Central memory CD8-positive, alpha-beta T cell (primary cell): ENCODE measurements at places on chromosomes 11 and 22.
A peak's percentile ranks its signal among the peaks of the same experiment; 100 is the strongest.

DNA sequence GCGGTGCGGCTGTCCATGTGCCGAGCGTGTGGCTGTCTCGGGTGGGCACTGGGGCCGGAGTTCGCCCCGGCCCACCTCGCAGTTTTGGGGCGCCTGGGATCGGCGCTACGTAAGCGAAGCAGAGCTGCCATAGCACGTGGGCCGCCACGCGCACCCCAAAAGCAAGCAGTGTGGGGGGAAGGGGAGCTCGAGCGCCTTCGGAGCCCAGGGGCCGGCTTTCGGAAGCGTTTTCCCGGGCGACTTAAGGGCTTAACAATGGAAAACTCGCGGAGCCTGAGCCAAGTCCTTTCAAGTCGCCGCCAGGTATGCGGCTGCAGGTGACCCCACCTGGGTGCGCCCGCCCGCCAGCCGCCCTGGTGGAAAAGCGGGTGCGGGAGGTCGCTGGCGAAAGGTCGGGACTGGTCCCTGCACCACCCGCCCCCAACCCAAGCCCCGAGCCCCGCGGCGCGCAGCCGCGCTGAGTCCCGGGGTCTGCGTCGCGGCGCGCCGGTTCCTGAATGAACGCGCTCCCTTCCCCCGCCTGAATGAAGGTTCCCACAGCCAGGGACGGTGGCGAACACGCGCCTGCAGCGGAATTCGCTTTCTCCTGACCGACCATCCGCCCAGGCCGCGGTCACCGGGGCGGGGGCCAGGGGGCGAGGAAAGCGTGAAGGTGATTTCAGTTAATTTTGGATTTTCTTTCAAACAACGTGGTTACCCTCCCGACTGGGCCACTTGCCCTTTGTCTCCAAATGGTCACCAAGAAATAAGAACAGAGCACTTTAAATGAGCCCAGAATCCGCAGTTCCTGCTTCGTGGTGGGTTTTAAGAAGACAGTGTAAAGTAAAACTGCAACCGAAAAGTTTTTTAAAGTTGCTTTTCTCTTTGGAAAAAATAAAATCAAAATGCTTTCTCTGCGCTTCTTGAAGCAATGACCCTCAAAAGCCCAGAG is 2.8 kb upstream of the CCND1 start:
- DNase-seq, result no peak

- no peak for DNase-seq
Measured at GRCh38 chr22:29810216-29810615, 27.9 kb downstream of the ASCC2 start.

DNA sequence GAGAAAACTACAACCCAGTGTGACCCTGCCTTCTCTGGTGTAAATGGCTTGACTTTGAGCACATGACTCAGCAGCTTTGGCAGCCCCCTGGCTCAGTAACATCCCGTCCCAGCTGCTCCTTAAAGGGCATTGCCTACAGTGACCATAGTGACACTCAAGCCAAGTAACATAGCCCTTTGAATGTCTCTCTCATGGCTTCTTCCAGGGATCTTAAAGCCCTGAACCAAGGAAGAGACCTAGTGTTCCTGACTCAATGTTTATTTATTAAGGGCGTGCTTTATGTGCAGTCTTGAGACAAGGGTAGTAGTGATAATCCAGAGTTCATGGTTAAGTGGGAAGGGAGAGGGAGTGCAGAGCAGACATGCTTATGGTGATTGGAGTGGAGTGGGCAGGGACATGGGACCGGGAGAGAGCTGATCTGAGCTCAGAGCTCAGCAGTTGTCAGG is 125.7 kb downstream of the PARVA start:
- DNase-seq, result no peak

GRCh38 chr11:64643256-64643881 is 52.3 kb downstream of the SLC22A12 start:
- no peak for DNase-seq

DNA sequence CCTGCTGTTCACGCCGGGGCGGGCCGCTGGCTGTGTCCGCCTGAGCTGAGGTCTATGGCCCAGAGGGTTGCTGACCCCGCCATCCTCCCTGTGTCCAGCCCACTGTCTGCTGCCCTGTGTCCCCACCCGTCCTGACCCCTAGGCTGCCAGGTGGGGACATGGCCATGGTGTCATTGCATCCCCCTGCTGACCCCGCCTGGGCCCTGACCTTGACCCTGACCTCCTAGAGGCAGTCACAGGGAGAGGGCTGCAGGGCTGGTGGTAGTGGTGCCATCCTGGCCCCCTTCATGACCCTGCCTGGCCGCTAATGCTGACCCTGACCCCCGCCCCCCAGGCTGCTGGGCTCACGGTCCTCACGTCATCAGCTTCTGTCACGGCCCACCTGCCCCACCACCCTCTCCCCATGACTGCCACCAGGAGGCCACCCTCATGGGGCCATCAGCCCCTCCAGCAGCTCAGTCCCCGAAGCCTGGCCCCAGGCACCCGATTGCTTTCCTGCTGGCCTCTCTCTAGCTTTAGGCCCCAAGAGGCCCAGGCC is 285.9 kb downstream of the BRD1 start:
- no peak for DNase-seq

DNA sequence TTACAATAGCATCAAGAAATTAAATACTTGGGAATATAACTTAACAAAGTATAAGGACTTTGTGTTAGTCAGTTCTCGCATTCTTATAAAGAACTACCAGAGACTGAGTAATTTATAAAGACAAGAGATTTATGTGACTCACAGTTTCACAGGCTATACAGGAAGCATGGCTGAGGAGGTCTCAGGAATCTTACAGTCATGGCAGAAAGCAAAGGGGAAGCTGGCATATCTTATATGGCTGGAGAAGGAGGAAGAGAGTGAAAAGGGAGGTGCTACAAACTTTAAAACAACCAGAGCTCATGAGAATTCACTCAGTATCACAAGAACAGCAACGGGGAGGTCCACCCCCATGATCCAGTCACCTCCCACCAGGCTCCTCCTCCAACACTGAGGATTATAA is 32.0 kb upstream of the CCDC134 start:
- DNase-seq, result no peak

DNA sequence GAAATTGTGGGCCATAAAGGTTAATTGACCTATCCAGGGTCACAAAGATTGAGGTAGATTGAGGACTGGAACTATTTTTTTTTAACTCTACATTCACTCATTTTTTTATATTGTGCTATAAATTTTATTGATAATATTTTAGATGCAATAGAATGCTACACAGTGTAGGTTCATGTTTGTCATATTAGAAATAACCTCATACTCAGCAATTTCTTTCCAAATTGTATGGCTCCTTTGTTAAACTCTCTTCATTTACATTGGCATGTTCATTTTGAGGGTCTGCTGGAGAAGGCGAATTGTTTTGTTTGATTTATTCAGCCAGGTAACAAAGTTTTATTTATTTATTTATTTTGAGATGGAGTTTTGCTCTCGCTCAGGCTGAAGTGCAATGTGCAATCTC is 44.6 kb downstream of the UVRAG start:
- DNase-seq, result no peak

DNA sequence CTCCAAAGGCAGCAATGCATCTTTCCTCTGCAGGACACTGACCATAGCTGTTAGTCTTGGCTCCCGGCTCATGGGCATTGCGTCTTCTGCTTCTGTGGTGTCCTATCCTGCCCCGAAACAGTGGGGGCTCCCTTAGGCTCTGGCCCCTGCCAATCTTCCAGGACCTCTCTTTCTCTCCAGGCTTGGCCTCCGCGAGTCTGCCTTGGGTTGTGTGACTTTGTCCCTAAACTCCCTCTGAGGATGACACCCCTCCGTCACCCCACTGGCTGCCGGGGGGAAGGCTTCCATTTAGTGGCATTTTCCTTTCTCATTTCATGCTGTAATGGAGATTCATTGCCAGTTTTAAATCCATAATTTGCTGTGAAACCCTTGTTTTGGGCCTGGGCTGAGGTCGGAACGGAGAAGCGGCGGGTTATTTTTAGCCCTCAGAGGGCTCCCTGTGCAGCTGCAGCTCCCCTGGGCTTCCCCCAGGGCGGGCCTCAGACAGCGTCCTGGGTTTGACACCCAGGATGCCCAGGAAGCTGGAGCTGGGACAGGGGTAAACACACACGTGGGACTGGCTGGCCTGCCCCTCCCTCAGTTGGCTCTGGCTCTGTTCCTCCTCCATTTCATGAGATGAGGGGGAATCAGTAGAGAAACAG is 156.1 kb downstream of the ST3GAL4 start:
- DNase-seq, result no peak

GRCh38 chr11:96481204-96481603 is 91.4 kb downstream of the JRKL start:
- DNase-seq, result no peak

DNA sequence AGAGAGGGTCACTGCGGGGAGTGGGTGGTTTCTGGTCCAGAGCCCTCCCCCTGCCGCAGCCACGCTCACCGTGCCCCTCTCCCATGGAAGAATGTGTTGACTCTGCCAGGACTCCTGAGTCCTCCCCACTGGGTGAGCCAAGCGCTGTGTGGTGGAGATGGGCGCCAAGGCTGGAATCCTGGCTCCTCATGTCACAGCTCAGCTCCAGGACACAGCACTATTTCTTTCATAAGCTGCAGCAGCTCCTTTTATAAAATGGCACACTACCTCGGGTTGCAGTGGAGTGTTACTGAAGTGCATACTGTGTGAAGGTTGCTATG is 83.9 kb downstream of the FEZ1 start:
- DNase-seq, result no peak

GRCh38 chr11:35740061-35740799 is 77.7 kb downstream of the TRIM44 start:
- no peak for DNase-seq

DNA sequence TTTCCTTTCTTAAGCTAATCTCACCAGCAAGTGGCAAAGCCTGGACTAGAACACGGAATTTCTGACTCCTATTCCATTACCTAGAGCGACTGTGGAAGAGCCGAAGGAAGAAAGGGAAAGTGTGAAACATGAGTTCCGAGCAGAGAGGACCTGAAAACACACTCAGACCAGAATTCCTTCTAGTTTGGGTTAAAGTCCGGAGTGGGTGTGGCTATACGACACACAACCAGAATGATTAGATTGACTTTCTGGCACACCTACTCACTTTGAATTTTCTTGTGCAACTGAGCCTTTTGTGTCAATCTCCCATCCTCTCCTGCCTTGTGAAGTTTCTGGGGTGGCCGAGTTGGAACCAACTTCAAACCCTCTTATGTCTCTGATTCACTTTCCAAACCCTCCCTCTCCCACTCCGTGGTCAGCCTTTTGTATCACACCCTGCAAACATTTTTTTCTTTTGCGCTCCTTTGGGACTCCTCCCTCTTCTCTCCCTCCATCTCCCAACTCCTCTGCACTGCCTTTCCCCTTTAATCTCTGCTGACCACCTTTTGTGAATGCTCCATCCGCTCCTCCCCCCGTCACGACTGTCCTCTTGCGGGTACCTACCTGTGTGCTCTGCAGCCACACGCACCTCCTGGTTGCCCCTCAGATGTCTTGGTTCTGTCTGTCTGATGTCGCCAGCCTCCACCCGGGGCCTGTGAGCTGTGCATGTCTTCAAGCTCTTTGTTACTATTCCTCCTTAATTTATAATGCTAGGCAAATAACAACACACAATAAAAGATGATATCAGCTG is 86.3 kb upstream of the BLID start:
- DNase-seq, result no peak

GRCh38 chr22:43407591-43407990 is 4.2 kb upstream of the MPPED1 start:
- no peak for DNase-seq

GRCh38 chr11:2537896-2538724 is 93.3 kb downstream of the KCNQ1 start:
- no peak for DNase-seq

GRCh38 chr22:49323751-49324415 is 503.8 kb downstream of the BRD1 start:
- DNase-seq, result no peak

GRCh38 chr11:1120532-1121330 is 37.0 kb upstream of the MUC5AC start:
- DNase-seq, result peak; percentile 11

- DNase-seq, result no peak
Measured at GRCh38 chr22:37109242-37109917, at the start of gene TMPRSS6. TMPRSS6 (minus strand) TSS chr22:37109713; CDS start chr22:37103417, 6,296 bp downstream.
